ENCODE measurements at places on chromosomes 1 and 21. TPM values are rescaled to one million over a fixed set of nuclear protein-coding genes. Genes with fewer than 3 reads are reported as not detected.

GRCh38 chr1:22930240-22930912 lies 42.3 kb downstream of the LACTBL1 start:
- no peak overlapping the region for H3K27ac ChIP-seq
- no peak for DNase-seq
- no peaks in the 10 kb centered on the region for H3K4me1 ChIP-seq
- no peak overlapping the region for H3K4me3 ChIP-seq
- H3K36me3 ChIP-seq: no peaks in the 10 kb centered on the region

DNA sequence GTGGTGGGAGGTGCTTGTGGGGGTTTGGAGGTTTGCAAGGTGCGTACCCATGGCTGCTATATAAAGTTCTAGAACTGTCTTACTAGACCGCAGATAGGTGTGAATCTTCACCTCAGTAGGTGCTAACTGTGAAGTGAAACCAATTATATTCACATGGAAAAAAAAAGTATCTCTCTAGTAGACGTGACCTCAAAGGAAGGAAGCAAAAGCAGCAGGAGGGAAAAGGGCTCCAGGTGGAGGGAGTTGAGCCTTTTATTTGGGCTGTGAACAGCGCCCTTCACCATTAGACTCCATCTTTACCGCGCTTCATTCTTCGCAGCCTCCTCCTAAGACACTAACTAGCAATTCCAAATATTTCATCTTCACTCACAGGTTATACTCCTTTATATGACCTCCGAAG lies 129.8 kb downstream of the TBX19 start:
- H3K27ac ChIP-seq: no peak overlapping the region
- H3K36me3 ChIP-seq: no peaks in the 10 kb centered on the region
- no peaks in the 10 kb centered on the region for H3K4me1 ChIP-seq
- H3K4me3 ChIP-seq: no peak overlapping the region
- DNase-seq: no peak
- no peaks in the 10 kb centered on the region for H3K27me3 ChIP-seq

GRCh38 chr1:11738096-11738495 lies 2.2 kb downstream of the AGTRAP start:
- no peak overlapping the region for H3K27ac ChIP-seq
- peaks cover 19% of the 10 kb centered on the region for H3K4me1 ChIP-seq
- H3K27me3 ChIP-seq: no peaks in the 10 kb centered on the region
- H3K4me3 ChIP-seq: no peak overlapping the region
- H3K36me3 ChIP-seq: no peaks in the 10 kb centered on the region
- no peak for DNase-seq

The SCMH1 gene
- total RNA-seq: 50.1 TPM

DNA sequence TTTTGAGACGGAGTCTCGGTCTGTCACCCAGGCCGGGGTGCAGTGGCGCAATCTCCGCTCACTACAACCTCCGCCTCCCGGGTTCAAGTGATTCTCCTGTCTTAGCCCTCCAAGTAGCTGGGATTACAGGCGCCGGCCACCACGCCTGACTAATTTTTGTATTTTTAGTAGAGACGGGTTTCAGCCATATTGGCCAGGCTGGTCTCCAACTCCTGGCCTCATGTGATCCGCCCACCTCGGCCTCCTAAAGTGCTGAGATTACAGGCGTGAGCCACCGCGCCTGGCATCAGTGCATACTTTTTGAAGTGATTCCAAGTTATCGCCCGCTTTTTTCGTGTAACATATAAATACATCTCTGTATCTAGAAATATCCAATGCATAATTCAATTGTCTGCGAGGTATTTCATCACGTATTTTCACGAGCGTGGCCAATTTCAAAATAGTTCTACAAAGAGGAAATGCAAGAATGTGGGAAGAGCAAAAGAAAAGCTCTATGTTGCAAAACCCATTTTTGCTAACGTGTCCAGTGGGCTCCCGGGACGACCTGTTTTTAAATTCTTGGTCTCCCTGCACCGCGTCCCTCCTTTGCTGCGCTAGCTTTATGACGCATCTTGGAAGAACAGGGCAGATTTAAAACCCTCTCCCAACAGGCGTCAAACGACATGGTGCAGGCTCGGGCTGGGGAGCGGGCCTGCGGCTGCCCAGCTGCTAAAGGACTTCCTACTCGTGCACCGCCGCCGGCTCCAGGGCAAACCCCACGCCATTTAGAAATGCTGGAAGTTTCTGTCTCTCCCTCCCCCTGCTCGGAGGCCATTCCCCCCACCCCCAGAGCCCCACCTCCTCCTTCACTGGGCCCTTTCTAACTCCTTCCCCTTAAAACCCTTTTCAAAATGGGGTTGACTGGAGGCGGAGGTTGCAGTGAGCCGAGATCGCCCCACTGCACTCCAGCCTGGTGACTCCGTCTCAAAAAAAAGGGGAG lies 923 bp upstream of the IFNGR2 start:
- no peaks in the 10 kb centered on the region for H3K4me1 ChIP-seq
- peak; percentile 84 for DNase-seq
- H3K4me3 ChIP-seq: peak overlapping the region; percentile 92
- H3K36me3 ChIP-seq: no peaks in the 10 kb centered on the region

DNA sequence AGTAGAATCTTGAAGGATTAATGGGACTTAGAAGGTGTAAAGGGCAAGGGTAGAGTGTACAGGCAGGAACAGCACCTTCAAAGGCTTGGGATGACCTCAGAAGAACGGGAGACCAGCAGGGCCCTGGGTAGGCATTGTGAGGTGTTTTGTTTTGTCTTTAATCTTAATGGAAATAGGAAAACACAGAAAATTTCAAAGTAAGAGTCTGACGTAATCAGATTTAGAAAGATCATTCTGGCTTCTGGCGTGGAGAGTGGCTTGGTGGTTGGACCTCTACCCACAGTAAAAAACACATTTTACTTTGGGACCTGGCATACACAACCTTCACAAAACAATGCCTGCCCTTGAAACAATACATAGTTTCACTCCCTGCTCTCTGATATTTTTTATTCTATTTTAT lies 4.1 kb downstream of the MOV10 start:
- no peak overlapping the region for H3K4me3 ChIP-seq
- no peaks in the 10 kb centered on the region for H3K27me3 ChIP-seq
- peaks cover 16% of the 10 kb centered on the region for H3K4me1 ChIP-seq
- no peak overlapping the region for H3K27ac ChIP-seq

The LRRC3 gene
- 1.7 TPM for total RNA-seq

The L1TD1 gene
- total RNA-seq: not detected

The HLX gene
- total RNA-seq: 6.2 TPM

The CD247 gene
- total RNA-seq: 1.1 TPM

- DNase-seq: no peak
- H3K27ac ChIP-seq: peak overlapping the region; percentile 93
- no peaks in the 10 kb centered on the region for H3K27me3 ChIP-seq
- no peaks in the 10 kb centered on the region for H3K36me3 ChIP-seq
These were observed 2.8 kb downstream of the SKI start for GRCh38 chr1:2230781-2231531.

The TMEM269 gene
- not detected for total RNA-seq
